CD14-positive monocyte (primary cell): ENCODE measurements at places on chromosomes 6 and 20. TPM values are rescaled to one million over a fixed set of nuclear protein-coding genes. Genes with fewer than 3 reads are reported as not detected.

DNA sequence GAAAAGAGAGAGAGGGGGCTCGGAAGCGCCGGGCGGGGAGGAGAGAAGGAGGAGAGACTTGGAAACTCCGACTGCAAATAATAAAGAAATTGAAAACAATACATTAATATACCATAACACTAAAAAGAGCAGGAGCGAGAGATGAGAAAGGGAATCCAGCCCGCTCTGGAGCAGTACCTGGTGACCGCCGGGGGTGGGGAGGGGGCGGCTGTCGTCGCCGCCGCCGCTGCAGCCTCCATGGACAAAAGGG lies 338 bp downstream of the E2F3 start:
- no peak for DNase-seq

DNA sequence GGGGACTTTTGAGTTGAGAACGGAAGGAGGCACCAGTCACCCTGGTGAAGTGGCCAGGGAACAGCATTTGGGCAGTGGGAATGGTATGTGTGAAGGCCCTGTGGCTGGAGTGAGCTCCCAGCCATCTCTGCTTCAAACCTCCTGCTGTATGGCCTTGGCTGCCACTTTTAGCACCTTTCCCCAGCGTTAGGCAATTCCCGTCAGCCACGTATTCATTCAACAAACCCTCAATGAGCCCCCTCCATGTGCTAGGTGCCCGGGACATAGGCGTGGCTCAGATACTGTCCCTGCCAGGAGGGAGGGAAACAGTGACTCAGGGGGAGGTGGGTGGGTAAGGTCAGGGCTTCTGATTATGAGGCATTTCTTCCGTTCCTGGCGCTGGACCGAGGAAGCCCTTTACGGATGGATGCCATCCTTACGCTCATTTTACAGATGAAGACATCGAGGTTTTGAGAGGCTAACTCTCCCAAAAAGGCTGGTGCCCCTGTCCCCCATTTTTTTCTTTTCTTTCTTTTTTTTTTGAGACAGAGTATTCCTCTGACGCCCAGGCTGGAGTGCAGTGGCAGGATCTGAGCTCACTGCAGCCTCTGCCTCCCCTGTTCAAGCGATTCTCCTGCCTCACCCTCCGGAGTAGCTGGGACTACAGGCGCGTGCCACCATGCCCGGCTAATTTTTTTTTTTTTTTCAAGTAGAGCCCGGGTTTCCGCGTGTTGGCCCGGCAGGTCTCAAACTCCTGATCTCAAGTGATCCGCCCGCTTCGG lies 37.5 kb downstream of the SRC start:
- no peak for DNase-seq

DNA sequence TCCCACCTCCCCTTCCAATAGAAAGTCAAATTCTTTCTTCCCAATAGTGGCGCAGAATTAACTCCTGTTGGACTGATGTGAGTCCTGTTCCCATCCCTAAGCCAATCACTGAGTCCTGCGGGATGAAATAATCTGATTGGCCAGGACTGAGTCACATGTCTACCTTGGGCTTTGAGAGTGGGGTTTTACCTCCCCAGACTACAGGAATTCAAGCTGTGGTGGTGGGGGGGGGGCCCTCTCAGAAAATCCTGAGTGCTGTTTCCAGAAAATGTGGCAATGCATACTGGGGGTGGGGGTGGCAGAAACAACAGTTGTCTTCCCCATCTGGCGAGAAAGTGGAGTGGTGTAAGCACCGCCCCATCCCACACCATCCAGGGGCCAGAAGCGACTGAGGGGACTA lies 65.7 kb downstream of the CTCFL start:
- no peak for DNase-seq

EFCAB8 gene
- polyA plus RNA-seq: not detected

BPIFB4 gene
- polyA plus RNA-seq: not detected in 2 replicates

DYNLRB1 gene
- polyA plus RNA-seq: 148 TPM

PRSS16 gene
- not detected for polyA plus RNA-seq
